ENCODE measurements at places on chromosomes 7 and 10.

DNA sequence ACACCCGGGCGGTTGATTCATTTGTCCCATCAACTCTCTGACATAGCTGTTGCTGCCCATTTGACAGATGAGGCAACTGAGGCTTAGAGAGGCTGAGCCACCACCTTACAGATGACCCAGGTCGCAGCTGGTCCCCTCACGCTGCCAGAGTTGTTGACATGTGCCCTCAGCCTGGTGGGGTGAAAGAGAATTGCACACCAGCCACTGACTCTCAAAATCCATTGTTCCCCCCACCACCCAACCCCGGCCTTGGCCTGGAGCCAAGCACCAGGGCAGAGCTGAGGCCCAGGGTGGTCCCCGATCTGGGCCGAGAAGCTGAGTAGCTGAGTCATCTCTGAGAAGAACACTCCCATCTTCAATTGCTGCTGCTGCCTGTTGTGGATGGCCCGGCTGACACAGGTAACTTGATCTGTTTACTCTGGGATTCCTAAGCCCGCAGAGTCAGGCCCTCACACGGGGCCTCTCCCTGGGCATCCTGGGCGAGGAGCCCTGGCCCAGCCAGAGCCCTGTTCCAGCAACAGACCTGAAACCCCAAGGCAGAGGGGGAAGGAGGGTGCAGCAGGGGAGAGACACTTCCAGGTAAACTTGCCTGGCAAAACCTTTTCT is 27.5 kb downstream of the PVRIG start:
- peak; percentile 70 for DNase-seq

GRCh38 chr7:18405726-18406125 is 89.8 kb upstream of the HDAC9 start:
- no peak for DNase-seq

DNA sequence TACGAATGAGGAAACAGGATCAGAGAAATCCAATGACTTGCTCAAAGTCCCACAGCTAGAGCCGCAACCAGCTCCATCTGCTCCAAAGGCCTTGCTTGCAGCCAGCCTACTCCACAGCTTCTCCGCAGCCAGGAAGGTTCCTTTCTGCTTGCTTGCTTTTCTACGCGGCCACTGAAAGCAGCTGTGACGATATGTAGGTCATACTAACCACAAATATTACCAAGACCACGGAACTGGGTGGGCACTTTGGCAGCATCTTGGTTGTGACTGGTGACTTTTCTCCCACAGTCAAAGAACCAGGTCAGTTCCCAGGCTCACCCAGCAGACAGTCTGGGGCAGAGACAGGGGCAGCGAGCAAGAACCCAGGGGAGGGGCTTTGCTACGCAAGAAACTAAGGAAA is 86.4 kb downstream of the FAM53B start:
- no peak for DNase-seq

DNA sequence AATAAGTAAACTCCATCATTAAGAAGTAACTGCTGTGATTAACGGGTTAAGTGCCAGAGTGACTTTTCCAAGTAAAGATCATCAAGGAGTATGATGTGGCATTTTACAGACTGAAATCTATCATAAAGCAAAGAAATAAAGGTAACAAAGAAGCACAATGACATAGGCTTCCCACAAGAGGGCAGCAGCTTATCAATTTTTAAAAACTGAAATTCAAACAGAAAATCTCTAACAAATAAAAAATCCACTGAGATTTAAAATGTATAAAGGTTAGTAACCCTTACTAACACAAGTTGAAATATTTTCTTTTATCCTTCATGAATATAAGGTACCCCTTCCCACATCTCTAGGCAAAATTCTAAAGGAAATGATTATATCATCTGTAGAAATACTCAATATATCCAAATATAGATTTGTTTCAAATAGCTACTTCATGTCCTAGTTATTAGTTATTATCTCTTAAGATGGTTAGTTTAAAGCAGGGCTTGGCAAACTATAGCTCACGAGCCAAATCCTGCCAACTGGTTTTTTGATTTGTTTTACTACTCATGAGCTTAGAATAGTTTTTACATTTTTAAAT is 29.2 kb downstream of the FAM3C start:
- DNase-seq, result peak; percentile 25

DNA sequence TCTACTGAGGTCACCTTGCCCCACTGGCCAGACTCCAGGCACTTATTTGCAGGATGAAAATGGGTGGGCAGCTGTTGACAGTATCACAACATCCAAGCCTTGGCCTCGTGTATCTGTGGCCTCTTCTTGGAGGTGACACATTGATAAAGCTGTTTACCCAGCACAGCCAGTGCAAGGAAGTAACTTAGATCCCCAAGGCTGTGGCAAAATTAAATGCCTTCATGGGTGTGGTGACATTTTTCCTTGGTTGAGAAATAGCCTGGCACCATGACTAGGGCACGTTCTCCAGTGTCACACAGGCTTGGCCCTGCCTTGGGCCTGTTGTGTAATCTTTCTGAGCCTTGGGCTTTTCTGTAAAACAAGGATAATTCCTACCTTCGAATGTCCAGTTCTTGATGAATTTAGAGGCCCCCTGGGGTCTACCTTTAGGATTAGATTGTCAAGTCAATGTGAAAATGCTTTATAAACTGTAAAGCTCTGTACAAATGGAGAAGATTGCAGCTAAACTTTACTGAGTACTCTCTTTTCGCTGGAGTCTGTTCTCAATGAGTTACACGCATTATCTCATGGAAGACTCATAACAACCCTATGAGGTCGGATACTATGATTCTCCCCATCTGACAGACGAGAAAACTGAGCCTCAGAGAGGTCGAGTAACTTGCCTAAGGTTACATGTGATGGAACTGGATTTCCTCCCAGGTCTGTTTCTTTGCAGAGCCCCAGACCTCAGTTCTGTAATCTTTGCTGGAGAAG is 46.7 kb upstream of the LOXL4 start:
- DNase-seq, result no peak

DNA sequence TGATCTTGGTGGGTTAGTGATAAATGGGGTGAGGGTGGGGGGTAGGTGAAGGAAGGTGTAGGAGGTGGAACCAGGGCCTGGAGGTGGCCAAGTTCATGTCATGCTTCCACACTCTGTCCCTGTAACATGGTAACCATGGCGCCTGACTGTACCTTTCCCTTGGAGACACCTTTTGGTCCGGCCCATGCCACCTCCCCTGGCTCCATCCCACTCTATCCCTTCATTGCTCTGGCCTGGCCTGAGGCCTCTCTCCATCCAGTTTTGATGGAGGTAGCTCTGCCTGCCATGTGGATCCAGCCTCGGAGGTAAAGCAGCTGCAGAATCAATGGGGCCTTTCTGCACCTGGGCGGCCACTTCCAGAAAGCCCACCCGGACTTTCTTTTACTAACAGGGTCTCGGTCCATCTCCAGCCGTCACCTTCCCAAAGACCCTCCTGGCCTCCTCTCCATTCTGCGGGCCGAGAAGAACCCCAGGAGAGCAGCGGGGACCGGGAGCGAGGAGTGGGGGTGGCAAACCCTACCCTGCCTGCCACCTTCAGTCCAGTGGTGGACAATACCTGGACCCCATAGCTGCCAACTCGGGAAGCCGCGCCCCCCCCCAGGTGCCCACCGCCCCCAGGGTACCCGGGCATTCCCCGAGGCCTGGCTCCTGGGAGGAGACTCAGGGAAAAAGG is 504 bp upstream of the TRRAP start:
- no peak for DNase-seq

- no peak for DNase-seq
These were observed 24.4 kb upstream of the JAKMIP3 start for GRCh38 chr10:132041340-132041739.

- DNase-seq, result no peak
These were observed 39.9 kb downstream of the JCAD start for GRCh38 chr10:30019468-30019867.

DNA sequence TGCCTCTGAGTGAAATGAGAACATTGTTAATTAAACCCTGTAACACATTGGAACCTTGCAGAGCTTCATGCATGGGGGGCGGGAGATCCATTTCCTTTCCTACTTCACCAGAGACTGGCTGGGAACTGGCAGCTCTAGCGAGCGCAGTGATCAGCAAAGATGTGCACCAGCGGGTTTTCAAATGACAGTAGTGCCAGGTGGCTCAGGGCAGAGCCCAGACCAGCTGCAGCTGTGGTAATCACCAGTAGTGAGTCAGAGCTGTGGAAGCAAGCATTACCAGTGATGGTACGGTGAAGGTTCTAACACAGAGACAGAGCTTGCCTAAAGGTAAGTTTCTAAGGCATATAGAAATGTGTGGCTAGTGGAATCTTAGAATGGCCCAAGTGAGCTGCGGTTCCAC is 1009.7 kb upstream of the CELF2 start:
- DNase-seq, result no peak

DNA sequence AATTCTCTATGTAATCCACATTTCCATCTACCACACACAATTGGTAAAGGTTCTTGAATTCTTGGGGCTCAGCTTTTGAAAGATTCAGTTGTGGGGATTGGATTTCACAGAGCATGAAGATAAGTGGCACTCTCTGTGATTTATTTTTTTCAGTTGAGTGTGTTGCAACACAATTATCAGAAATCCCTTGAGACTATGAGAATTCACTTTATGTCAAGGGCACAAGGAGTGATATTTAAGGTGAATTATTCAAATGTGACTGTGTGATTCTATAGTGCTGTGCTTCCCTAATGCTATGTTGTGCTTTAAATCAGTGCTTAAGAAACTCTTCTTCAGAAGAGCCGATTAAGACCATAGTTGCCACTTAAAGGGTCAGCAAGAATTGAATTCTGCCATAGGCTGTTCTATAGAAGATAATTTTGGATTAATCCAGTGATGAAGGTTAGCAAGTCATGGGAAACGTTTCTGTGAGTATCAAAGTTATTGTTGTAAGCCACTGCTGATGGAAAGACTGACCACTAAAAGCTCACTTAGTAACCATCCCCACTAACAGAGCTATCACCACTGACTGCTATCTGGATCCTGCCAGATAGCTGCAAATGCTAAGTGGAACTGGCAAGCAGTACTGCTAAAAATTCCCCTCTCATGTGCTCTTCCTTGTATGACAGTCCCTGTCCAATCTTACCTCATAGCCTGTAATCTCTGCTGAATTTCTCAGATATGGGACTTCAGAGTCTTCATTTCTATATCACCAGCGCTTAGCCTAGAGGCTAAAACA is 134.0 kb upstream of the SEMA3D start:
- no peak for DNase-seq

GRCh38 chr10:119315128-119316001 is 108.0 kb downstream of the GRK5 start:
- no peak for DNase-seq

DNA sequence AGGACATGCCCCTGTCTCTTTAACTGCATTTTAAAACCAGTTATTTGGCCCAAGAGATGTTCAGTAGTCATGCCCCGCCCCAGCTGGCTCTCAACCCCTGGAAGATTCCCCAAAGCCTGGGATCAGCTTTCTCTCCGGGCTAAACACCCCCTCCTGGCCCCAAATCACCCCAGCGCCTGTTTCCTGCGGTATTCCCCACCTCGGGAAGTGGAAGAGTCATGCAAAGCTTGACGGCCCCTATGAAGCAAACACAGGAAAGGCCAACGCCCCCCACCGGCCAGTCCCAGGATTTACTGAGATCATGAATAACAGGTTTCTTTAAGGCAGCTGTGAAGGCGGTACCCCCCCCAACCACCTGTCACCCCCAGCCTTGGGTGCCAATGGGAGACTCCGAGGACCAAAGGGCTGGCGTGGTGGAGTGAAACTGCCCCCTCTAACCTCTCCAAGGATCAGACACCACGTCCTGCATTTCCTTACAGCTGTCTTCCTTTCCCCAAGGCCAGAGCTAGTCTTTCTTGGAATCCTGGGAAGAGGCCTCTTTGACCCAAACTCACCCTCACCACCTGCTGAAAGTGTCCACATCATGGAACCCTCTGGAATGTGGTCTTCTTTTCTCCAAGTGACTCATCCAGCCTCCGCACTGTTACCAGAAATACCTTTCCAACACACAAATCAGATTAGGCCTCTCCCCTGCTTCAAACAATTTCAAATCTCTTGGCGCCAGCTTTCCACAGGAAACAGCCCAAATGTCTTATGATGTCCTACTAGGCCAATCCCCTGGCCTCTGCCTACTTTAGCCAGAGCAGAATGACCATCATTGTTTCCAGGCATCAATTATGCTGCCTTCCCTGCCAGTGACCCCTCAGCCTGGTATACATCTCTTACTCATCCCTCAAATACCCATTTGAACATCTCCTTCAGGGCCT is 301.5 kb downstream of the ZEB1 start:
- DNase-seq, result peak; percentile 37

GRCh38 chr7:139232904-139233303 is 1.9 kb downstream of the UBN2 start:
- DNase-seq, result no peak

DNA sequence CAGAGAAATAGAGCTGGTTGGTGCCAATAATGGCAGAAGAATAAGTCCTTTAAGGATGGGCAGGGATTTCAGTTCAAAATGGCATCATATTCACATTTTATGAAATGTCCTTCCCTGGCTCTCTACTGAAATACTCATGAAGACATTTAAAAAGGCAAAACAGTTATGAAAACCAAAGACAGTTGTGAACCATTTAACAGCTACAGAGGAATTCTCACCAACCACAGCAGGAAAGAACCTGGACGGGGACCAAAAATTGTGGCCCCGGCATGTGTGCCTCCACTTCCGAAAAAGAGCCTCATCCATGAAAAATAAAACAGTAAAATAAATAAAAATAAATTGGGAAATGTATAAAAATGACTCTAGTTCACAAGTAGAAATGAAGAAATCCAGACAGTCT is 539.5 kb downstream of the SUGCT start:
- no peak for DNase-seq

GRCh38 chr10:113646336-113647201 is 17.3 kb downstream of the NRAP start:
- no peak for DNase-seq

GRCh38 chr7:95536656-95537311 is 51.0 kb downstream of the ASB4 start:
- no peak for DNase-seq

DNA sequence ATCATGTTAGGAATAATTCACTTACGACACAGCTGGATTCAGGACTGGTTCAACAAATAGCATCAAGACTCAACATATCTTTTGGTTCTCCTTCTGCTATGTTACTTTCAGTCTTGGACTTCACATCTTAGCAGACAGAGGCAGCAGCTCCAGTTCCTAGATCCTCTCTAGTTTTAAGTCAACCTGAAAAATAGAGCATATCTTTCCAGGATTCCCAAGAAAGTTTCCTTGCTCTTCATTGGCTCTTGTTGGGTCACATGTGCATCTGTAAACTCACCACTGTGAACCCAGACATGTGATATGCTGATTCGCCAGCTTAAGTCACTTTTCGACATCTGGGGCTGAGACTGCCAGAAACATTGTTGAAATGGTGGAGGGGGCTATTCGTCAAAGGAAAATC is 210.1 kb upstream of the KMT2E start:
- DNase-seq, result no peak

GRCh38 chr10:27743012-27743876 is 2.4 kb downstream of the MKX start:
- DNase-seq, result no peak

DNA sequence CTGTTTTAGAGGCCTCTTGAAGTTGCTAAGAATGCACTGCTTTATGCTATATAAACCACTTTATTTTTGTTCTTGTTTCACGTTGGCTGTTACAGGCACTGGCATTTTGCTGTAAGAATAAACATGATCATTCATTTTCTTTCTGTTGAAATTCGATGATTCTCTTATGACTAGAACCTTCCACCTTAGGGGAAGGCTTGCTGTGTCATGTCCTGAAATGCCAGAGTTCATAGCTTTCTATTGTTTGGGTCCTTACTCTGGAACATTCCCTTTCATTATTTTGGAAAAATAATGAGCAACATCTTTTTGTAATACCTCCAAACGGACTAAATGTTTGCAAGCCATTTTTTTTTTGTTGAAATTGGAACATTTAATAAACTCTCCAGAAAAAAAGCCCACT is 495.1 kb upstream of the POT1 start:
- no peak for DNase-seq

All from HAP-1 (cell line).